ENCODE measurements at places on chromosomes 5 and 9. TPM values are rescaled to one million over a fixed set of nuclear protein-coding genes. Genes with fewer than 3 reads are reported as not detected.

DNA sequence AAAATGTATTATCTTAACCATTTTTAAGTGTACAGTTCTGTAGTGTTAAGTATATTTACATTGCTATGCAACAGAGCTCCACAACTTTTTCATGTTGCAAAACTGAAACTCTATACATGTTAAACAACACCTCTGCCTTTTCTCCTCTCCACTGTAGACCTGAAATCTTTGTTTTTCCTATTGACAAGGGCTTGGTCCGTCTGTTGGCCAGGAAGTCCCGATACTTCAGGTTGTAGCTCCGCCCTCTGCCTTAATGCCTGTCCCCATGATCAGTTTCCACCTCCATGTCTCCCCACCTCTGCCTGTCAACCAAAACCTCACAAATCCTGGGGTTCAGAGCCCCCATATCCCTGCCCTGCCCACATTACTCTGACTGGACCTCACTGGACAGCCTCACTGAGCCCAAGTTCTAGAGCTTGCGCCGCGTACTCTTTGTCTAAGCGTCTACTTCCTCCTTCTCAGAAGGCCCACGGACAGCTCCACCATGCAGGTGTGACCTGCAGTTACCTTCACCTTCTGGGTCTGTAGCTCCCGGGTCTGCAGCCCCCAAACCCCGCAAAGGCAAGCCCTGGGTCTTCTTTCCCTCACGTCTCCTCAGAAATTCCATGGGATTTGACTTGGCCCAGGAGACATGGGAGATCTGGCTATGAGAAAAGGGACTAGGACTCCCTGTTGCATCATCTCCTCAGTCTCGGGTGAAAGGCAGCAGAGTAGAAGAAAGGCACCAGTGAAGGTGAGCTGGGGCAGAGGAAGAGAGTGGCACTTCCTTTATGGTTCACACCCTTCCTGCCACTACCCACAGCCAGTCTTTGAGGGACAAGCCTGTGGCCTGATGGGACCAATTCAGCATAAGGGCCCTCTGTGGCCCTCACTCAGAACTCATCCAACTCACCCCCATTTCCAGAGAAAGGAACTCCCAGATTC, 8.0 kb downstream of the GLIPR2 start:
- peaks cover 3% of the 10 kb centered on the region for H3K27me3 ChIP-seq
- H3K27ac ChIP-seq = peak overlapping the region; percentile 96
- H3K36me3 ChIP-seq = peaks cover 65% of the 10 kb centered on the region

The PCDHB7 gene
- total RNA-seq = not detected

GRCh38 chr9:114678130-114678529, 3.9 kb downstream of the TEX48 start:
- H3K36me3 ChIP-seq = peaks cover 3% of the 10 kb centered on the region
- no peak for DNase-seq
- peaks cover 37% of the 10 kb centered on the region for H3K4me1 ChIP-seq
- H3K27ac ChIP-seq = no peak overlapping the region

The STPG3 gene
- not detected for total RNA-seq

DNA sequence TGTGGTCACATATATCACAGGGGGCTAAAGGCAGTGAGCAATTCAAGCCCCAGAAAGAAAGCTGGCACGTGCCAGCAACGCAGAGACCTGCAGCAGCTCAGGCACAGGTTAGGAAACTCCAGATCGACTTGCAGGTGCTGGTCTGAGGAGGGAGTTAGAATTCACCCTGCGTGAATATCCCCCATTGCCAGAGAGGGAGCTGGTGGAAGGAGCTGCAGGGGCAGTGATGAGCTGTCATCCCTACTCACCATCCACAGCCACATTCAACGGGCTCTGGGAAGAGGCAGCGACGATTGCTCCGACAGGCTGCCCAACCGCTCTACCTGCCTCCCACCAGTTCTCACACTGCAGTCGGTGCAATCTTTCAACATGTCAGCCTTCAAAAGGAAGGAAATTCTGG, 40.8 kb upstream of the CLK4 start:
- H3K4me3 ChIP-seq = no peak overlapping the region
- H3K36me3 ChIP-seq = no peaks in the 10 kb centered on the region
- H3K27ac ChIP-seq = no peak overlapping the region
- no peaks in the 10 kb centered on the region for H3K27me3 ChIP-seq

DNA sequence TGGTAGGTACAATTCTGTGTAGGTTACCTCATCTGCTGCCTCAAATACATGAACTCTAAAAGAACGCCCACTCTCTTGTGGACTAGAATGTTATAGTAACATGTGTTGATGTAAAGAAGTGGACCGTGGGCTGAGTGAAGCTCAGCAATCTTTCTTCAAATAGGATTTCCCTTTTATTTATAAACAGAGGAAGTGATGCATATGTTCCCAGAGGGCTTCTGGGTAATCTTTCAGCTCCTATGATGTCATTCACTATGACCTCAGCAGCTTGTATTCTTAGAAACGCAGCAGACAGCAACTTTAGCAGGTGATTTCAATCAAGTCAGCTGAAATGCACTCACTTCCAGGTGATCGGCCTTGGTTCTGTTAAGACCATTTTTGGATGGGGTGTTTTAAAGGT, 14.4 kb downstream of the F2RL2 start:
- H3K4me3 ChIP-seq = no peak overlapping the region
- H3K36me3 ChIP-seq = peaks cover 55% of the 10 kb centered on the region
- no peaks in the 10 kb centered on the region for H3K27me3 ChIP-seq
- H3K4me1 ChIP-seq = peaks cover 14% of the 10 kb centered on the region
- no peak for DNase-seq

GRCh38 chr9:109064963-109065702, 51.8 kb upstream of the CTNNAL1 start:
- DNase-seq = no peak
- no peak overlapping the region for H3K27ac ChIP-seq
- H3K36me3 ChIP-seq = peaks cover 32% of the 10 kb centered on the region
- H3K4me1 ChIP-seq = peaks cover 5% of the 10 kb centered on the region

GRCh38 chr5:125112196-125112595, 365.8 kb upstream of the ZNF608 start:
- H3K4me3 ChIP-seq = no peak overlapping the region
- no peak overlapping the region for H3K27ac ChIP-seq
- no peaks in the 10 kb centered on the region for H3K36me3 ChIP-seq

The RNF44 gene
- total RNA-seq = 142 TPM

DNA sequence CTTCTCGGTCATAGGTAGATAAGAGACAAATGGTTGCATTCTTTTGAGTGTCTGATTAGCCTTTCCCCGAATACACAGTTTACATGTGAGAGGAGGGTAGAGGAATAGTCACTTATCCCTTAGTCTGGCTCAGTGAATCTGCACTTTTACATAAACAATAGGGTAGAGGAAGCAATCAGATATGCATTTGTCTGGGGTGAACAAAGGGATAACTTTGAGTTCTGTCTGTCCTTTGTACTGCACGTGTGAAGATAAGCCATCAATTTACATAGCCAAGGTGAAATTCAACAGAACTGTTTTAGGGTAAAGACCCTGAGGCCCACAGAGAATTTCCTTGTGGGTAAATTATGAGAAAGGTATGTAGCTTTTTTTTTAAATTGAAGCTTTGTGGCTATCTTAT, 10.1 kb upstream of the IGFBPL1 start:
- no peak overlapping the region for H3K4me3 ChIP-seq
- H3K27me3 ChIP-seq = peaks cover 6% of the 10 kb centered on the region
- peaks cover 4% of the 10 kb centered on the region for H3K4me1 ChIP-seq
- no peak for DNase-seq
- H3K36me3 ChIP-seq = no peaks in the 10 kb centered on the region

DNA sequence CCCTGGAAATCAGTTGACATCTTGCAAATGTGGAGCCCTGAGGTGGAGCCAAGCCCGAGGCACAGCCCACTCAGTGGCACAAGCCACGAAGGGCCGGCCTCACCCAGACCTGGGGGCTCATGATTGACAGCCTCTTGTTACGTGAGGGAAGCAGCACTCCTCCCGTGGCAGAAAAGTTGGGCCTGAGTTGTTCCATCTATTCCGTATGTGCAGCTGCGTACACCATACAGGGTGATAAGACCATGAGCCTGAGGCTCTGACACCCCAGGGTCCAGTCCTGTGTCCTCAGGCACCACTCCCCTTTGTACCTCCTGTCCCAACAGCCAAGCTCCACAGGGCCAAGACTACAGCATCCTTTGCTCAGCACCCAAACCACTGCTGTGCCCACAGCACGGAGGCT, 1.9 kb upstream of the ORM2 start:
- no peak overlapping the region for H3K27ac ChIP-seq
- no peak overlapping the region for H3K4me3 ChIP-seq
- H3K27me3 ChIP-seq = no peaks in the 10 kb centered on the region
